Naive thymus-derived CD4-positive, alpha-beta T cell (primary cell): ENCODE measurements at places on chromosomes 6 and 20. TPM values are rescaled to one million over a fixed set of nuclear protein-coding genes. Genes with fewer than 3 reads are reported as not detected.

- no peak overlapping the region for H3K4me3 ChIP-seq
- no peak for DNase-seq
- no peak overlapping the region for H3K27ac ChIP-seq
- no peaks in the 10 kb centered on the region for H3K4me1 ChIP-seq
- H3K27me3 ChIP-seq: no peaks in the 10 kb centered on the region
- no peaks in the 10 kb centered on the region for H3K36me3 ChIP-seq
Observed at GRCh38 chr20:13884803-13885202, 100.0 kb downstream of the NDUFAF5 start.

- DNase-seq: no peak
- H3K36me3 ChIP-seq: no peaks in the 10 kb centered on the region
- H3K4me1 ChIP-seq: no peaks in the 10 kb centered on the region
- H3K27me3 ChIP-seq: no peaks in the 10 kb centered on the region
Observed at GRCh38 chr6:87623248-87623647, 33.3 kb downstream of the ORC3 start.

GRCh38 chr20:38298768-38299288 is 5.1 kb upstream of the BPI start:
- no peak overlapping the region for H3K4me3 ChIP-seq
- no peak overlapping the region for H3K27ac ChIP-seq
- DNase-seq: no peak
- H3K4me1 ChIP-seq: no peaks in the 10 kb centered on the region
- H3K27me3 ChIP-seq: no peaks in the 10 kb centered on the region
- H3K36me3 ChIP-seq: no peaks in the 10 kb centered on the region

GRCh38 chr6:155103816-155104366 is 108.8 kb downstream of the TIAM2 start:
- H3K4me1 ChIP-seq: no peaks in the 10 kb centered on the region
- H3K36me3 ChIP-seq: no peaks in the 10 kb centered on the region
- H3K4me3 ChIP-seq: no peak overlapping the region
- no peaks in the 10 kb centered on the region for H3K27me3 ChIP-seq

DNA sequence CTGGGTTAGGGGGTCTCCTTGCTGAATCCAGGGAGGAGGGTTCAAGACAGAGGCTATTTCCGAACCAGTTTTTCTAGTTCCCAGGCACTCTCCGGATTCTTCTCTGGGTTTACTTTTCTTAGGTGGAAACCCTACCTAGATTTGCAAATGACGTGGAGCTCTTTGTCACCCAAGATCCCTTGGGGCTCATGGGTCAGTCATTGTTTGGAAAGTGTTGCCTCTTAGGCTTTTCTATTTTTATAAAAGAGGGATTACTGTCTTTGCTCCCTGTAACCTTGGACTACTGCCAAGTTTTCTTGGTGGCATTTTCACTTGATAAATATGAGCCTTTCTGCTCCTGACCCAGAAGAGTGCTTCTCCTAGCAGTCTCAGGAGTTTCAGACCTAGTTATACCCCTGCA is 33.6 kb downstream of the FAM209B start:
- H3K36me3 ChIP-seq: no peaks in the 10 kb centered on the region
- DNase-seq: no peak
- no peak overlapping the region for H3K4me3 ChIP-seq
- no peaks in the 10 kb centered on the region for H3K4me1 ChIP-seq
- no peaks in the 10 kb centered on the region for H3K27me3 ChIP-seq

DNA sequence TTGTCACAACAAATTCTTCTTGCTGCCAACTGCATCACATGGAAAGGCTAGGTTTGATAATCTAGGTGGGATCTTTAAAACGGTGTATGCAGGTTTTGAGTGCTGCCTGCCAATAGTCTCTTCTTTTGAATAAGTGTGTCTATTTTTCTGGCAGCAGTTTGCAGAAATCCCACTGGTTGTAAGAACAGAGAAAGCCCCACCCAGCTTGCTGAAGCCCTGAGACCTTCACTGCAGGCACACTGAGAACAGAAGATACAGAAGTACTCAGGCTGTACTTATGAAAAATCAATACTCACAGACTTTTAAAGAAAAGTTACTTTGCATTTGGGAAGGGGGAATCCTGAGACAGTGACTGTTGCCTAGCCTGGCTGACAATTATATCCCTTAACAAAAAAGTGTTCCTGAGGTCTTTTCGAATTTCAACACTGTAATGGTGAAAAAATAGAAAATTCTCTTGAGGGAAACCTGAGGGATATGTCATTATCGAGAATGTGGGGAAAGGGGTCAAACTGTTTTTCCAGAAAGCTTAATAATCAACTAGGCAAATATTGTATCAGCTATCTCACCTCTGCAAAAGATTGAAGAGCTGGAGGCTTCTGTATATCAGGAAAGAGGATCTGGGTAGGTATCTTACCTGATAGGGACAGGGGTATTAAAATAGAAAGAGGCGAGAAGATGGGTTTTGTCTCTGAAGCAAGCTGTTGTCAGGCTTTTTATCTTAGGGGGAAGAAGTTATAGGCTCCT is 199.9 kb downstream of the LRFN2 start:
- DNase-seq: no peak
- peaks cover 69% of the 10 kb centered on the region for H3K4me1 ChIP-seq
- peak overlapping the region; percentile 64 for H3K27ac ChIP-seq

DNA sequence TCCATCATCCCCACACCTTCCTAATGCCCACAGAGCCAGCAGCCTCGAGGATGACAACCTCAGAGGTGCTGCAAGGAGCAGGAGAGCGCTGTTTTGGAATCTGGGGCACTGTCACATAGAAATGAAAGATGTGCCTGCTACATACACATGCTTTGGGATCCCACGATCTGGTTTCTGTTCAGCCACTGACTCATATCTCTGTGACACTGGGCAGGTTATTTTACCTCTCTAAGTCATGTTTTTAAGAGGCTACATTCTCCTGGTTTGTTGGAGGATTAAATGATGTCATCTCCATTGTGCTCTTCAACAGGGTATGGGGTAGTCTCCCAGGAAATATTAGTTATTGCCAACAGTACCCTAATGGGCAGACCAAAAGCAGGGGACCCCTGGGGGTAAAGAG is 32.6 kb upstream of the TAB2 start:
- H3K27ac ChIP-seq: no peak overlapping the region
- DNase-seq: no peak

DNA sequence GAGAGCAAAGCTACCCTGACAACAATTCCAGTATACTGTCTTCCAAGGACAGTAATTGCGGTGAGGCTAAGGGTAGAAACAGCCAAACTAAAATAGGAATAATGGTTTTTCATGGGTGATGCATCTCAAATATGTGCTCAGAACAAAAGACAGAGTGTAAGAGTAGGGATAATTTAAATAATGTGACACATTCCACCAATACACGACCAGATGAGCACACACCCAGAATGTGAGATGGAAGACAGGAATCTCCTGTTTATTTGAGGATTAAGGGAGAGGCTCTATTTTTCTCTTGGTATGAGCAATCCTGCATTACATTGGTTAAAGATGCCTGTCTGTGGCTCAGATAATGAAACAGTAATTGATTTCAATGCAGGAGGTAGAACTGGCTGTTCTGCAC is 292.9 kb upstream of the ZFP64 start:
- no peak for DNase-seq
- no peaks in the 10 kb centered on the region for H3K4me1 ChIP-seq
- H3K36me3 ChIP-seq: no peaks in the 10 kb centered on the region

GRCh38 chr20:1964659-1965405 is 29.0 kb downstream of the PDYN start:
- no peaks in the 10 kb centered on the region for H3K36me3 ChIP-seq
- no peaks in the 10 kb centered on the region for H3K4me1 ChIP-seq
- no peaks in the 10 kb centered on the region for H3K27me3 ChIP-seq
- DNase-seq: no peak
- no peak overlapping the region for H3K4me3 ChIP-seq

GRCh38 chr20:50129662-50130355 is 16.9 kb upstream of the UBE2V1 start:
- DNase-seq: no peak
- H3K27ac ChIP-seq: no peak overlapping the region
- no peaks in the 10 kb centered on the region for H3K4me1 ChIP-seq
- H3K27me3 ChIP-seq: no peaks in the 10 kb centered on the region
- no peaks in the 10 kb centered on the region for H3K36me3 ChIP-seq

GRCh38 chr6:30158475-30159040 is 2.5 kb downstream of the TRIM10 start:
- no peak overlapping the region for H3K4me3 ChIP-seq
- H3K36me3 ChIP-seq: no peaks in the 10 kb centered on the region
- H3K27ac ChIP-seq: no peak overlapping the region
- no peaks in the 10 kb centered on the region for H3K27me3 ChIP-seq
- H3K4me1 ChIP-seq: no peaks in the 10 kb centered on the region

GRCh38 chr20:35773154-35773751 is 1.4 kb downstream of the PHF20 start:
- H3K27me3 ChIP-seq: no peaks in the 10 kb centered on the region
- H3K36me3 ChIP-seq: peaks cover 6% of the 10 kb centered on the region
- DNase-seq: no peak
- peak overlapping the region; percentile 98 for H3K27ac ChIP-seq
- H3K4me3 ChIP-seq: peak overlapping the region; percentile 59

DNA sequence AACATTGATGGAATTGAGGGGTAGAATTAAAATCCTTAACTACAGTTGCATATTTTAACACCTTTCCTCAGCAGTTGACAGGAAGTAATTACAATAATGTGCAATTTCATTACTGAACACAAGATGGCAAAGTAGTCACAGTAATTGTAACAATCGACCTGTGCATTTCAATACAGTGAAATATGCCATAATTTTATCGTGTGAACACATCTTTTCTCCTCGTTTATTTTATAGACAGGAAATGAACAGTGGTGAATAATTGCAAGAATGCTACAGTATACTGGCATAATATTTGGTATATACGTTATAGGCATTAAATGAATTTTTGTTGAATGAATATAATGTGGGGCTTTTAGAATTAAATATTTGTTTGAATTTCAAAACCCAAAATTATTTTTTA is 25.0 kb downstream of the CYB5R4 start:
- H3K27ac ChIP-seq: no peak overlapping the region
- H3K36me3 ChIP-seq: no peaks in the 10 kb centered on the region
- no peaks in the 10 kb centered on the region for H3K4me1 ChIP-seq
- H3K4me3 ChIP-seq: no peak overlapping the region
- DNase-seq: peak; percentile 22

DNA sequence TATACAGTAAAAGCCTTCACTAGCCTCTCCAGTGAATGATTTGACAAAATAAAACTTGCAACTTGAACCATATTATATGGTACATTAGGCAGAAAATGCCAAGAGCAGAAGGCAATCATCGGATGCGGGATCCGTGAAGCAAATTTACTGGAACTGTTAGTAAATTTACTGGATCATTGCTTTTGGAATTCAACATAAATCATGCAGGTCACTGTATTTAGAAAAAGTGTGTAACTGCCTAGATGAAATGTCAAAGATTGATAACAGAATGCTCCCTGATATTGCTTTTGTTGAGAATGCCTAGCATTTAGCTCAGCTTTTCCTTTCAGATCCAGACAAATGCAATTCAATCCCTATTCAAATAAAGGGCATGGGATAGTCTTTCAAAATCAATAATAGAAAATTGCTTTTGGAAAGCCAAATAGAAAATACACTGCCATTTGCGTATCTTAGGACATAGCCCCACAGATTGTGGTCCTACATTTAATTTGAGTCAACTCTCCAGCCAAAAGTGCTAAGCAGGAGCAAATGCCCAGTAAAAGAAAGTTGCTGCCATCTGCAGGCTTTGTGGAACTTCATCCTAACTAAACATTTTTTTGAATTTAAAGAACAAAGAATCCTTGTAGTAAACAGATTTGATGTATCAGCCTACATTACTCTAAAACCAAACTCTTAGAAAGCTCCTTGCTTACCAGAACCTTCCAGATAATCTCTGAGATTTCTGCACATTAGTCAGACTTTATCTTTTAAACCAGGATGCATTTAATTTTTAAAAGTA is 109.5 kb upstream of the HSF2 start:
- H3K27ac ChIP-seq: no peak overlapping the region
- no peaks in the 10 kb centered on the region for H3K36me3 ChIP-seq
- H3K27me3 ChIP-seq: no peaks in the 10 kb centered on the region
- H3K4me1 ChIP-seq: no peaks in the 10 kb centered on the region

DNA sequence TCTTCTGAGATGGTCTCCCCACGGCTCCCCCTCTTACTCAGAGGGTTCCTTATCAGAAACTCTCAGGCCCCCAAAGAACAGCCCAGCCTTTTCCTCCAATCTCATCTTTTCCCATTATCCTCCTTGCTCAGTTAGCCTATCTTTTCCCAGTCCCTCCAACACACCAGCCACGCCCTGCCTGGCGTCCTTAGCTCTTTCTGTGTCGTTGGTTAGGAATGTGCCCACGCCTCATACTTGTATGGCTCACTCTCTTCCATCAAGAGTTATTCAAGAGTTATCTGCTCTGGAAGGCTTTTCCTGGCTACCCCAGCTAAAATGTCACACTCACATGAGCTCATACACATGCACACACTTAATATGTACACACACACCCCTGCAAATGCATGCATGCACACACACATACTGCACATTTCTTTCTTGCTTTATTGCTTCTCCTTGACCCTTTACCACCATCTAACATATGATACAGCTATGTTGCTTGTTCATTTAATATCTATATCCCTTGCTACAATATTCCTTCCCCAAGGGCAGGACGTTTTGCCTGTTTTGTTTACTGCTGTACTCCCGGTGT is 37.6 kb downstream of the SLC2A10 start:
- no peak for DNase-seq
- no peaks in the 10 kb centered on the region for H3K36me3 ChIP-seq
- no peak overlapping the region for H3K27ac ChIP-seq
- peaks cover 3% of the 10 kb centered on the region for H3K27me3 ChIP-seq
- H3K4me1 ChIP-seq: no peaks in the 10 kb centered on the region

DNA sequence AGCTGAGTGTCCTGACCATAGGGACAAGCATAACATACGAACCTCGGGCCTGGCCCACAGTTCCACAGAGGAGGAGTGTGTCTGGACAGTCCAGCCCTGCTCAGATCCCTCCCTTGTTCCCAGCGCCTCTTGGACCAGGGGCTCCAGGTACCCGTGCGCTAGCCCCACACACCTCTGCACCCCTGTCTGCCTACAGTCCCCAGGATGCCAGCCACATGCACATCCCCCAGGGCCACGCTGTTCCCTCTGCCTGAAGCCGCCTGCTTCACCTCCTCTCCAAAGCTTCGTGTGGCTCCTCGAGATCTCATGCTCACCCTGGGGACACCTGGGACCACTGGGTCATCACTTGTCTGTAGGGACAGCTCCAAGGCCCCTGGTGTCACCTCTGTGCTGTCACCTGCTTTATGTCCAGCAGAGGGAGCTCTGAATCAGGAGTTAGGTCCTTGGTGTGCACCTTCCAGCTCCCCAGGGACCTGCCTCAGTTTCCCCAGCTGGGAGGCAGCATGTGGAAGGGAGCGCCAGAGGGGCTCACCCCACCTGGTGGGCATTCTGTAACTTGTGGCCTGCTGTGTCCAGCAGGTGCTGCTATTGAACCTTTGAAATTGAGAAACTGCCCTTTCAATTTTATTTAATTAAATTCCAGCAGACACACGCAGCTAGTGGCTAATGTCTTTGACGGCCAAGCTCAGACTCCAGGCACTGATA is 7.3 kb upstream of the YTHDF1 start:
- peak; percentile 31 for DNase-seq
- no peak overlapping the region for H3K27ac ChIP-seq
- H3K36me3 ChIP-seq: no peaks in the 10 kb centered on the region
- H3K4me1 ChIP-seq: no peaks in the 10 kb centered on the region
- H3K27me3 ChIP-seq: no peaks in the 10 kb centered on the region

The ASXL1 gene
- total RNA-seq: 104 and 106 TPM in 2 replicates

The GINS1 gene
- 0.81 TPM for total RNA-seq

The LTA gene
- total RNA-seq: 20.2 TPM

The ELOVL4 gene
- 0.68 TPM for total RNA-seq

The DOK5 gene
- not detected for total RNA-seq

The CLDN20 gene
- total RNA-seq: not detected

The BTN1A1 gene
- total RNA-seq: not detected in 2 replicates

The NRSN1 gene
- total RNA-seq: not detected

The SLC4A11 gene
- total RNA-seq: 1.5 TPM

The GRIK2 gene
- total RNA-seq: 0.16 TPM

The FLRT3 gene
- not detected for total RNA-seq

The DNMT3B gene
- 0.66 TPM for total RNA-seq

The UQCC2 gene
- total RNA-seq: 15.7 TPM

The SLC22A7 gene
- total RNA-seq: not detected in 2 replicates
